Activated CD4-positive, alpha-beta T cell treated with anti-CD3 and anti-CD28 coated beads, Interleukin-2, amount 50 U/mL, for 1 hour (primary cell): ENCODE measurements at places on chromosomes 6 and 20.

DNA sequence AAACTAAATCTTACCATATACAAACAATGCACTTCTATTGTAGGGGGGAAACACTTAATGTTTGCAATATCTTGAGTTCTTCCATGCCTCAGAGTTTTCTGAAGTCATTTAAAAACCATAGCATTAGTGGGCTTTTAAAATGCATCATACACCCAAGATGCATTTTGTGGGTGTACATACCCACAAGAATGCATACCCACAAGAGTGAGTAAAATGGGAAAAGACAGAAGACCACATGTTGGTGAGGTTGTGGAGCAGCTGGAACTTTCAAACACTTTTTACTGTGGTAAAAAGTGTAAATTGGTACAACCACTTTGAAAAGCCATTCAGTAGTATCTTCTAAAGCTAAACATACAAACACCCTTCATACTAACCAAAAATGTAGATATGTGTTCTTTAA lies 57.5 kb downstream of the CYB5R4 start:
- DNase-seq: no peak

GRCh38 chr6:47749757-47750156 lies 32.1 kb upstream of the OPN5 start:
- no peak for DNase-seq

- no peak for DNase-seq
Observed at GRCh38 chr20:37566590-37567330, 39.1 kb upstream of the BLCAP start.

DNA sequence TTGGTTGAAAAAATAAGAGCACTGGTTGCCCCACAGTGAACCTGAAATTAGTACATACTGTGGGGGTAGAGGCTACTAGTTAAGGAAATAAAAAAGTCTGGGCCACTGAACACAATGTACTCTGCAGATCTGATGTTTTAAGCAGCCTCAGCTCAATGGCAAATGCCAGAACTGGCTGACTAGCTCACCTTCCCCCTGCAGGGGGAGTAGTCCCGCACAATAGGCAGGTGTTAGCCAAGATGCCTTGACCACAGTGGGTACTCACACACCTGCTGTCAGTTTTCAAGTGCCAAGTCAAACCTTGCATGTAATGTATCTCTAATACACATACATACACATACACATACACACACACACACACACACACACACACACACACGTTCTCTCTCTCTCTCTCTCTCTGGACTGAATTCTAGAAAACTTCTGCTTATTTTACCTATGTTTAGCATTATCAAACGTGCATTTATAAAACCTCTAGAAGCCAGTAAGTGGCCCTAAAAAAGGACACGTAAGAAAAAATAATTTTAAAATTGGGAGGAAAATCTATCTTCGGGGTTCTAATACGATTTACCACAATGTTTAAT lies 36.1 kb downstream of the GMDS start:
- peak; percentile 17 for DNase-seq

- DNase-seq: no peak
Observed at GRCh38 chr6:122753688-122754056, 25.8 kb upstream of the FABP7 start.

- no peak for DNase-seq
Observed at GRCh38 chr6:20840675-20841074, 306.4 kb downstream of the CDKAL1 start.

DNA sequence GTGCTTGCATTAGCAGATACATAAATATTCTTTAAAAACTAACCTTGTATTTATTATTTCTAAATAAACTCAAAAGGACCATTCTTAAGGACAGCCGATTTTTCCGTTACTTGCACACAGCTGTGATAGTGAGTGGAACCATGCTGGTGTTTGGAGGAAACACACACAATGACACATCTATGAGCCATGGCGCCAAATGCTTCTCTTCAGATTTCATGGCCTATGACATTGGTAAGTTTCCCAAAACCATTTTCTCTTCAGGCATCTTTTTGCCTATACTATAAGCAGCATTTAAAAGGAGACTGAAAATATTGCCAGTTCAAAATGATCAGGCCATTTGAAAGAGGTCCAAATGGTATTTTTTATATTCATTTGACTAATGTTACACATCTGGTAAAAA lies 92.3 kb downstream of the ATRN start:
- no peak for DNase-seq

DNA sequence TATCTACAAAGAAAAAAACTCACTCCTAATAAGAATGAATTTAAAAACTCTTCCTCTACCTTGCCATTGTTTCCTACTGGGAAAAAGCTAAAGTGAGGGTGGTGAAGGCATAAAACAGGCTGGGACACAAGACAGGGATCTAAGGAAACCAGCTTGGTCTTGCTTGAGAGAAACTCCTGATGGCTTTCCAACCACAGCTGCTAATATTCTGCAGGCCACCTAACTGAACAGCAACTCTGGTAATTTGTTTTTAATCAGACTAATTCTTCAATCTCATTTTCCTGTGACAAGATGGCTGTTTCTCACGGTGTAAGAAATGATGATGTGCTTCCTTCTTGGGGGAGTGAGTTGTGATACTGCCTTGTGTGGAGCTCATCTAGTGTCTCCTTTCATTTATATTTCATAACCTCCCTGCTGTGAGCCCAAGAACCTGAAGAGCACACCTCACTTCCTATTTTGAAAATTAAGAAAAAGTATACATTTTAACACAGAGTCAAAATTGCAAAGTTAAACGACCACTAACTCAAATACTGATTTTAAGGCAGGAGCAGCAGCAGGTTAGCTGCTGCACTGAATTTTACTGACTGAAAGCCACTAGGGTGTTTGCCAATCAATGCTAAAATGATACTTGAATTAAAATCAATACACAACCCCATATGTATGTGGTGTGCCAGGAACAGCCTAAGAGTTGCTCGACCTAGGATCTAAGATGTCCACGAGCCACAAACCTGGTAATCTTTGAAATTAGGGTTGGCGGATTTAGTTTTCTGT lies 58.0 kb downstream of the BACH2 start:
- DNase-seq: no peak

- no peak for DNase-seq
Observed at GRCh38 chr6:11830105-11830504, 51.5 kb upstream of the ADTRP start.

- no peak for DNase-seq
Observed at GRCh38 chr6:25008707-25009392, 73.1 kb upstream of the RIPOR2 start.

DNA sequence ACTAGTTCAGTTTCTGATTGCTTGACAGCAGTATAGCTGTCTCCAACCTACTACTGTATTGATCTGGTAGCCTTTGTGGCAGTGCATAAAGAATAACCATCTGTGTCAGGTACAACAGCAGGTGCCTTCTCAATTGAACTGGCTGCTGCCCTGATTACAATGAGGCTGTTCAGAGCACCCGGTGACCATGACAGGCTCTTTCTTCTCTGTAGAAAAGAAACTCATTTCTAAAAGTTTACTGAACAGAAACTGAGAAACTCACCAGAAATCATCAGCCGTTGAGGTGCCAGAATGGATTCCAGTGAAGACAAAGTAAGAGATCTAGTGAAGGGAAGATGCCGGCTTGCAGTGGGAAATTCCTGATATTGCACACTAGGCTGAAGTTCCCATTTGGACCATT lies 954.4 kb downstream of the PHF3 start:
- DNase-seq: no peak

GRCh38 chr6:13761361-13762036 lies 49.9 kb upstream of the RANBP9 start:
- DNase-seq: no peak

- no peak for DNase-seq
Observed at GRCh38 chr6:23688650-23689049, 437.4 kb upstream of the NRSN1 start.

DNA sequence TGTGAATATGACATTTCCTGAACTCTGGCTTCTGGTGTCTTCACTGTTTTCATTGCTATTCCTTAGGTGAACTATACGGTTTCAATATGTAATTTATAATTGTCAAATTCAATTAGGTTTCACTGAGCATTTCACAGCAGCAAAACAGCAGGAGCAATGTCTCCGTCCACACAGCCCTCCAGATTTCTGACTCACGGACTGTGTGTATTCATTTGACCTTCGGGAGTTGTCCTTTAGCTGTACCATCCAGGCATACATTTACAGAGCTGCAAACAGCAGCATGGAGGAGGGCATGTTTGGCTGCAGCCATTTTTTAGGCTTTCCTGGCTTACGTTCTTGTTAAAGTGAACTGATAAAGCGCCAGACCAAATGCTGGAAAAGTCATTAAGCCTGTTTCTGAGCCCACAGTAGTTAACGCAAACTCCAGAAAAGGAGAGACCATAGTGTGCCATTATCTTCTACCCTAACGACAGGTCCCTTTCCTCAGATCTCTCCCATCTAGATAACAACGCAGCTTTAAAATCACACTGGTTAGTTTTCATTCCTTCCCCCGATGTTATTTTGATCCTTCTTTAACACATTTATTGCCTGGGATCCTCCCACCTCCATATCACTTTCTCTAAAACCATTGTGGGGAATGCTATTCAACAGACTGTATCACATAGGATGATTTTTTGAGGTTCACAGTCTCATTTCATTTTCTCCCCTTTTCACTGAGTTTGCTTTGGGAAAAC lies 18.3 kb downstream of the FOXC1 start:
- no peak for DNase-seq

GRCh38 chr20:23108871-23109270 lies 22.7 kb upstream of the CD93 start:
- no peak for DNase-seq

DNA sequence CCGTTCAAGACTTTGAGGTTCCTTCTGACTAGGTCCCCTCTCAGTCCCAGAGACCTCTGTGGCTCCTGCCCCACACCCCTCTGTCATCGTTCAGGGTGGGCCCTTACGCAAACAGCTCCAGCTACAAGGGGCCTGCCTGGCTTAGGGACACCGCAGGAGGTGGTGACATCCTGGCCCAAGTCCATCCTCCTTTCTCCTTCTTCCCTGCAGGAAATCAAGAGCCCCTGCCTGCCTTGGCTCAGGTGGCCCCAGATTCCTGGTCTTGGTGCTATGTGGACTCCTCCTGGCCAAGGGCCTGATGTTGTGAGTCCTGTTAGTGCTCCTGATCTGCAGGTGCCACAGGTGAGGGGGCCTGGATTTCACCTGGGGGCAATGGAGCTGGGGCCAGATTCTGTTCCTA lies 8.1 kb downstream of the TREML4 start:
- DNase-seq: no peak

DNA sequence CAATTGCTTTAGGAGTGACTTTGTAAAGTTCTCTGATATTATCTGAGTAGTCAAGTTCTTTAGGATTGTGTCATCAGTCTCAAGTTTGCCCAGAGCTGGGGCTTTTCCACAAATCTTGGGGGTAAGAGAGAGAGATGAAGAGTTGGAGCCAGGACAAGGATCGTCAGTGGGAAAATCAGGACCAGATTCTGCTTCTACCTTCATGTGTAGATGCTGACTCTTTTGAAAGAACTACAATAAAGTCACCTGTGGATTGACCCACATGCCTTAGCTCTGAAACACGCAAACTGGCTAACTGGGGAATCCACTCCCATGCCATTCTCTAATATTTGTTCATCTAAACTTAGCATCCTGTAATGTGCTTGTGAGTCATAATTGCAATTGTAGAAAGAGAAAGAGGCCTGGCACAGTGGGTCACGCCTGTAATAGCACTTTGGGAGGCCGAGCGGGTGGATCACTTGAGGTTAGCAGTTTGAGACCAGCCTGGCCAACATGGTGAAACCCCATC lies 15.6 kb upstream of the BICRAL start:
- DNase-seq: no peak

DNA sequence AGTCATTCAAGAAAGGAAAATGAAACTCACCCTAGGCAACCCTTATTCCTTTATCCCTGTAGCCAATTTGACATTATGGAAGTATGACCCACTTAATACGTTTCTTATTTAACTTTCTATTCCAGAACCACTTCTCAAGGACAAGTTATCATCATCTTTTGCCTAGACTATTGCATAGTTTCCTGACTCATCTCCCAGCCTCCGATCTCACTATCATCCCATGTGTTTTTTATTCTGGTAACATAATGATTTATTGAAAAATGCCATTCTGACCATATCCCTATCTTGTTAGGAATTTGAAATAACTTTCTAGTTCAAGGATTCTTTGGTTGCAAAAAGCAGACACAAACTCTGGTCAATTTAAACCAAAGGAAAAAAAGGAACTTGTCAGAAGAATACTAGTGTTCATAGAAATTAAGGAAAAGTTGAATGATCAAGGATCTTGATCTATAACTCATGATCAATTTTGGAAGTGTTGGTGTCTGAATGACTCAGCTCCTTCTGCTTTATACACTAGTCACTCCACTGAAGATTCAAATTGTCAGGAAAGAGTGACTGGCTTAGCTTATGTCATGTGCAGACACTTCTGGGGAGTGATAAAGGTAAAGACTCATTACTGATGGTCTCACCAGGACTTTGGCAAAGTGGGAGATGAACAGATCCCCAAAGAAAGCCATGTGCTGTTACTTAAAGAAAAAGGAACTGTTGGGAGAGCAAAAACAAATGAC lies 8.5 kb upstream of the TINAG start:
- DNase-seq: no peak

GRCh38 chr20:20585146-20585545 lies 127.3 kb downstream of the RALGAPA2 start:
- no peak for DNase-seq

GRCh38 chr6:108638993-108639392 lies 78.3 kb downstream of the FOXO3 start:
- DNase-seq: no peak

GRCh38 chr20:60950561-60950960 lies 301.5 kb upstream of the CDH4 start:
- no peak for DNase-seq

- no peak for DNase-seq
Observed at GRCh38 chr6:3371222-3371949, 85.5 kb downstream of the SLC22A23 start.

- no peak for DNase-seq
Observed at GRCh38 chr6:13760307-13761304, 49.0 kb upstream of the RANBP9 start.

GRCh38 chr20:24138196-24138857 lies 149.7 kb upstream of the GGTLC1 start:
- no peak for DNase-seq

- DNase-seq: no peak
Observed at GRCh38 chr20:47704746-47705496, 80.4 kb downstream of the SULF2 start.

DNA sequence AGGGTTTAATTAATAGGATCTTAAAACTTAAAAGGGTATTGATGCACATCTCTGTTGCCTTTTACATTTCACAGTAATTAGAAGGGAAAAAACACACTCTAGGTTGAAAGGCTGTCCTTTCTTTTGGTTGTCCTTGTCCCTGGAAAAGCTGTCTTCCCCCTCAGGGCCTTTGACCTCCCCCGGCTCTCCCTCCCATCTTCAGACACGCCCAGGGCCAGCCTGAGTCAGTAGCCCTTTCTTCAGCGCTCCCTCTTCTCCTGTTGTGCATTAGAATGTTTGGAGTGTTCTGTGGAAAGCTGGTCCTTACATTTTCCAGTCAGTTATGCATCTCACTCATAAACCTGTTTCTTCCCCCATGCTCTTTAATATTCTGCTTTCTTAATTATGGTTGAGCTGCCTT lies 157.0 kb downstream of the MTHFD1L start:
- DNase-seq: no peak
